ENCODE measurements at places on chromosomes 16 and 17.

DNA sequence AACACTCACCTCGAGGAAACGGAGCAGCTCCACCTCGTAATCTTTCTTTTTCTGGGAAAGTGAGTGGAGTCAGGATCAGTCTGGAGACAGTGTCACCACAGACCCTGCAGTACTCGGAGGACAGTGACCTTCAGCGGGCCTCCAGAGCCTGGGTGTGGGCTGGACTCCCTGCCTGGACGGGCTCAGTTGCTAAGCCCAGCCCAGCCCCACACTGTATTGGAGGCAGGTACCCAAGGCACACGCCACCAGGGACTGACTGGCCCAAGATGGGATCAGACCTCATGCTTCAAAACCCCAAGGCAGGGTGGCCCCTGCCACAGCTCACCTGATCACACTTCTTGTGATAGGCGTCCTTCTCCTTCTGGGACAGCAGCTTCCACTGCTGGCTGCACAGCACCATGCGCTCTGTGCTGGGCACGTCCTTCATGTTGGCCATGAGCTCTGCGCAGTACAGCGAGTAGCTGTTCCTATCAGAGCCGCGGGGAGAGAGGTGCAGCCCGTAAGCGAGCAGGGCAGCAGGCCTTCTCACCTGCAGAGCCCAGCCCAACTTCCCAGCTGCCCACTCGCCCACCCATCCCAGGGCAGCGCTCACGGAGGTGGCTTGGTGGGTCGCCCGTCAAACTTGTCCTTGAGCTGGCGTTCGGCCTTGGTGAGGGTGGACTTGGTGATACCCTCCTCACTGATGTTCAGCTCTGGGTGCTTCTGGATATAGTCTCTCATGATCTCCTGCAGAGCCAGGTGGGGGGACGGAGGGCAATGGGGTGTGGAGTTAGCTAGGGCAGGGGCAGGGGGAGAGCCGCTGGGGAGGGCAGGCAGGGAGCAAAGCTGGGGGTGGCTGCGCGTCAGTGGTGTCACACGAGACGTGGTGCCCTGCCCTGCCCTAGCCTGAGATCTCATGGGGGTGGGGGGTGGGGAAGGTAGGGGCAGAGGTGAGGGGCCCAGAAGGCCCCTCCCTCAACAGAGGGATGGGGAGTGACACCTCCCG, 7.9 kb downstream of the UBTF start:
- no peak for DNase-seq

- DNase-seq, result no peak
These were observed 4.7 kb downstream of the RPL13 start for GRCh38 chr16:89565256-89565505.

- no peak for DNase-seq
These were observed 2.0 kb downstream of the OVCA2 start for GRCh38 chr17:2043785-2044184.

DNA sequence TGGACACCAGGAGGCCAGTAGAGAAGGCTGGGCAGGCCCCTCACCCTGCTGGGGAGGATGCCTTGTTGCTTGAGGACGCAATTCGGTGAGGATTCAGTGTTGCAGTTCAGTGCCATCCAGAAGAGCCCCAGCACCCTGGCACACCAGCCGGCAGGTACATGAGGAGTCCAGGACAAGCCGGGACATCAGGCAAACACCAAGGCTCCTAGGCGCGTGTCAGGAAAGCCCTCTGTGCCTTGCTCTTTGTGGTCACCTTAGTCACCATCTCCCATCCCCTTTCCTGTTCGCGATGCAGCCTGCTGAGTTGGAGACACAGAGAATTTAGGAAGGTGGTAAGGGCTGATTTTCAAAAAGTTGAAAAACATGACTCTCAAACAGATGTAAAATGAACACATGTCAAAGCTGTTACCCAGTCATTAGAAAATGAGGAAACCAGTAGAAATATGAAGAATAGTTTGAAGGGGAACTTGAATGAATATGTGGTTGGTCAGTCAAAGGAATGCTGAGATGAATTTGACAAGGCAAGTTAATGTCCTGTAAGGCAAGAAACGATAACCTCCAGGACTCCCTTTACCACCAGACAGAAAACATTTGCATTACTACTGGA, 2.3 kb upstream of the NCBP3 start:
- peak; percentile 34 for DNase-seq

DNA sequence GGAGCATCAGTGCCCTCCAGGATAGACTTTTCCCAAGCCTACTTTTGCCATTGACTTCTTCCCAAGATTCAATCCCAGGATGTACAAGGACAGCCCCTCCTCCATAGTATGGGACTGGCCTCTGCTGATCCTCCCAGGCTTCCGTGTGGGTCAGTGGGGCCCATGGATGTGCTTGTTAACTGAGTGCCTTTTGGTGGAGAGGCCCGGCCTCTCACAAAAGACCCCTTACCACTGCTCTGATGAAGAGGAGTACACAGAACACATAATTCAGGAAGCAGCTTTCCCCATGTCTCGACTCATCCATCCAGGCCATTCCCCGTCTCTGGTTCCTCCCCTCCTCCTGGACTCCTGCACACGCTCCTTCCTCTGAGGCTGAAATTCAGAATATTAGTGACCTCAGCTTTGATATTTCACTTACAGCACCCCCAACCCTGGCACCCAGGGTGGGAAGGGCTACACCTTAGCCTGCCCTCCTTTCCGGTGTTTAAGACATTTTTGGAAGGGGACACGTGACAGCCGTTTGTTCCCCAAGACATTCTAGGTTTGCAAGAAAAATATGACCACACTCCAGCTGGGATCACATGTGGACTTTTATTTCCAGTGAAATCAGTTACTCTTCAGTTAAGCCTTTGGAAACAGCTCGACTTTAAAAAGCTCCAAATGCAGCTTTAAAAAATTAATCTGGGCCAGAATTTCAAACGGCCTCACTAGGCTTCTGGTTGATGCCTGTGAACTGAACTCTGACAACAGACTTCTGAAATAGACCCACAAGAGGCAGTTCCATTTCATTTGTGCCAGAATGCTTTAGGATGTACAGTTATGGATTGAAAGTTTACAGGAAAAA, 9.7 kb upstream of the CYLD start:
- DNase-seq, result no peak

DNA sequence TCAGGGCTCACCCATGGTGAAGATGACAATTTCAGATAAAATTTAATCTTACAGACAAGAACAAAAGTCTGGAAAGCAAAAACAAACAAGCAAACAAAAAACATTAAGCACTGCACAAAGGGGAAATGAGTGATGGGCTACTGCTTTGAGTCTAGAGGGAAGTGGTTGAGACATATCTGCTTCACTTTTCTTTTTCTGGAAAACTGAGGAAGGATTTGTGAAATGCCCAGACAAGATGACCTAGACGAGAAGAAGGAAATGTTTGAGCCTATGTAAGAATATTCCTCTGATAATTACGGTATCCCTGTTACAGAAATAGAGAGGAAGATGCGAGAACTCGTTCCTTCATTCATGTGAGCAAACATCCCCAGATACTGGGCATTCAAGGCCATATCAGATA, 11.5 kb upstream of the HYDIN start:
- DNase-seq, result no peak

DNA sequence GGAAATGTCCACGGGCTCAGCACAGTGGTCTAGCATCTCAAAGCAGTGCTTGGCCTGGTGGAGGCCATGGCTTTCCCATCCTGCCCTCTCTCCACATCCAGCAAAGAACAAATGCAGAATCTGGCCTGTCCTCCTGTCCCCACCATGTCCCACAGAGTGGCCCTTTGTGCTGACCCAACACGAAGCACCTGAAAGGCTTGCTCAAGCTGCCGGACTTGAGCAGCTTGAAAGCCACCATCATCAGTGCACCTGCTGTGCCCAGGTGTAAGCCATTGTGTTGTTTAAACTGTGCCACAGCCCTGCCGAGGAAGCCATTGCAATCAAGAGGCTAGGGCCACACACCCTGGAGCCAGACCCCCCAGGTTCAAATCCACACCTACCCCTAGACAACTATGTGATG, 115.5 kb downstream of the SOCS1 start:
- no peak for DNase-seq

DNA sequence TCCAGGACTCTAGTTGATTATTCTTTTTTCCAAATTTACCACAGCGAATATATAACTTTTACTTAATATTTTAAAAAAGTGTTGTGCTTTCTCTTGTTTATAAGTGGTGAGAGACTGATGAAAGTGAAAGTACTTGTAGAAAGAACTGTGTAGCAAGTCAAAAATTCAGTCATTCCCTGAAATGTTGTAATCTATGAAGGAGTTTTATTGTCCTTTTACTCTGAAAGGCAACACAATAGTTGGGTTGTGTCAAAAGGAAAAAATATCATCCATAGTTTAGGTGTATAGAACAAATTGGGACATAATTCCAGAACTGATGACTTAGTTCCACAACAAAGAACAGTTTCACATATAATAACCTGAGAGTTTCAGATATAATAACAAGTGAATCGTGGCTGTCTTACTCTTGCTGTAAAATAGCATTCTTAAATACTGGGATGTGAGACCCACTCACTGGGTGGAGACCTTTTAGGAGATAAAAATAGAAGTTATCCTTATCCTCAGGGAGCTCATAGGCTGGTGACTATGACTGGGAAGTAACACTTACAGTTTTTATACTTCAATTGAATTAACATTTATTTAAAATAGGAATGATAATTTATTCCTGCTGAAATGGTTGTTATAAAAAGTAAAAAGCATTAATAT, 20.6 kb downstream of the CYB5B start:
- no peak for DNase-seq

DNA sequence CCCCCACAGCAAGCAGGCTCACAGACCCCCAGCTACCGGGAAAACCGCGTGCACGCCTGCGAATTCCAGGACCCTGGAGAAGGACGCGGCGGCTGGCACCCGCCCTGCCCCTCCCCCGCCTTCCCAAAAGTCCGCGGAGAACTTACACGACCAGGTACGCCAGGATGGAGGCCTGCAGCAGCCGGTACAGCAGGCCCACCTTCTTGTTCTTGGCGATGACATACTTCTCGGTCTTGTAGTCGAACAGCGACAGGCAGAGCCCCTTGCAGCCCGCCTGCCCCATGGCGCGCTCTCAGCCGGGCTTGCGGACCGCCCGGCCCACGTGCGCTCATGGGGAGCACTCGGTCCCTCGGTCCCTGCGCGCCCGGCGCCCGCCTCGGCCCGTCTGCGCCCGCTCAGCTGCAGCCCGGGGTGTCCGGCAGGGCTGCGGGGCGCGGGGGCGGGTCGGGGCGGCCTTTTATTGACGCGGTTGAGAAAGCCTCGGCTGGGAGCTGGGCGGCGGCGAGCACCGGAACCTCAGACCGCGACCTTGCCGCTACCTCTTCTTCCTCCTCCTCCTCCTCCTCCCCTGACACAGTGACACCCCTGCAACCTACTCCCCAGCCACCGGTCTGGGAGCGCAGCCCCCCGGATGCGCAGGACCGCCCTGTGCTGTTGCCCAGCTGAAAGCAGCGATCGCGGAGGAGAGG, at the start of gene P2RX5:
Gene P2RX5 (minus strand): TSS at position 433 of the 689 bp plus-strand sequence. CDS start 150 bp downstream, at position 283.
- DNase-seq, result peak; percentile 36

GRCh38 chr17:21193031-21193430, 20.9 kb downstream of the TMEM11 start:
- no peak for DNase-seq

- DNase-seq, result no peak
These were observed 91.8 kb downstream of the SDK2 start for GRCh38 chr17:73552300-73553048.

DNA sequence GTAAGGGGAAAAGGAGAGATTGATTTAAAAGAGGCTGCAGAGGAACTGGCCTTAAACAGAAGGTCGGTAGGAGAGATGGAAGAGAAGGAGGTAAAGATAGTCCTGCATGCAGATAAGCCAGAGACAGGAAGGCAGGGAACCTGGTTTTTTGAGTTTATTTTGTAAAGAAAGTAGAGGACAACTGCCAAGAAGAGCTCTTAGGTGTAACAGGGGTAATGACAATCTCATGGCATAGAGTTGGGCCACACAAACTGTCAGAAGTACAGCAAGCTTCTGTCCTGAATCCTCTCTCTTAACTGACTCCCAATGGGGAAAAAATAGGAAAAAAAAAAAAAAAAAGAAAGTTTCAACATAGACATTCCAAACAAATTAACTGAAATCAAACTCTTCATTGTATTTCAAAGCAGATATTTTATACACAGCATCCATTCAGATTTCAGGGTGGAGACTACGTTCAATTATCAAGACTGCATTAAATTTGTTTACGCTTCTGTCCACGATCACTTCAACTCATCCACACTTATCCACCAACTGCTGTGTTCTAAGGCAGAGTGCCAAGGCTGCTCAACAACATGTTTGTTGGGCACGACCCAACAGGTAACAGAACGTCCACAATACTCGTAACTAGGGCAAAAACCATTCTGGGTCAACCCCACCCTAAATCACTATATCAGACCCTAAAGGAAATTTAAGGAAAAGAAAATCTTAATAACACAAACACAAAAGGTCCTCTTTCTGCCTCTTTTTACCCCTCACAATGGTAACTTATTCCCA, 34.9 kb downstream of the USP31 start:
- DNase-seq, result no peak
